ENCODE measurements at places on chromosomes 7 and 10.

- no peak for DNase-seq
- H3K27me3 ChIP-seq, result peaks cover 28% of the 10 kb centered on the region
- H3K4me1 ChIP-seq, result no peaks in the 10 kb centered on the region
- no peak overlapping the region for H3K4me3 ChIP-seq
- no peak overlapping the region for H3K27ac ChIP-seq
- H3K36me3 ChIP-seq, result no peaks in the 10 kb centered on the region
Observed at GRCh38 chr7:157601530-157601929, 264.7 kb downstream of the DNAJB6 start.

DNA sequence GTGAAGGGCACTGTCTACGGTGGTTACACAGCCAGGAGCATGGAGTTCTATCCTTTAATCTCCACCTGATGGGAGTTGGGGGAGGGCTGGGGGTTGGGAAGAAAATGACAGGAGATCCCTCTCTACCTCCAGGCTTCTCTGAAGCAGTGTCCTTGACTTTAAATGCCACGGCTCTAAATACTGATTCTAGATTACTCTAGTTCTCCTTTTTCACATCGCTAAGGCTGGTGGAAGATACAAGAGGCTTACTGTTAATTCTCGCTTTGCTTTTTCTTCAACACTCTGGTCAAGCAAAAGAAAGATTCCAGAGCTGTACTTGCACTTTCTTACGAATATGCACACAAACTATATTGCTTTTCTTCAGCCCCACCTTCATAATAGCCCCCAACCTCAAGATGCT, 30.5 kb downstream of the ARL3 start:
- H3K27me3 ChIP-seq, result no peaks in the 10 kb centered on the region
- H3K36me3 ChIP-seq, result no peaks in the 10 kb centered on the region
- no peak overlapping the region for H3K27ac ChIP-seq
- no peak for DNase-seq
- peaks cover 10% of the 10 kb centered on the region for H3K4me1 ChIP-seq
- no peak overlapping the region for H3K4me3 ChIP-seq

DNA sequence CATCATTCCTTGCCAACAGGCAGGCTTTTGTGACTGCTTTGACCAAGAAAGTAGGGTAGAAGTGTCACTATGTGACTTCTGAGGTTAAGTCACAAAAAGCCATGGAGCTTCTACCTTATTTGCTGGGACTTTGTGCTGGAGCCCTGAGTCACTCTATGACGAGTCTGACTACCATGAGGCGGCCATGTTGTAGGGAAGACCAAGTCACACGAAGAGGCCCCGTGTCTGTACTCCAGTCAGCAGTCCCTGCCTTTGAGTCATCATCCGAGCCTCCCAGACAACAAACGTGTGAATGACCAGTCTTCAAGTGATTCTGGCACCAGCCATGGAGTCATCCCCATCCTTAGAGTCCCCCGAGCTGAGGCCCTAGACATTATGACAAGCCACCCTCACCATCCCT, 3.5 kb upstream of the MYL10 start:
- no peak overlapping the region for H3K4me3 ChIP-seq
- DNase-seq, result no peak
- H3K4me1 ChIP-seq, result no peaks in the 10 kb centered on the region
- H3K27ac ChIP-seq, result no peak overlapping the region

GRCh38 chr7:138208142-138208570, 131.9 kb downstream of the AKR1D1 start:
- DNase-seq, result no peak
- H3K4me1 ChIP-seq, result no peaks in the 10 kb centered on the region
- H3K4me3 ChIP-seq, result no peak overlapping the region
- peaks cover 4% of the 10 kb centered on the region for H3K27me3 ChIP-seq

GRCh38 chr7:8068892-8069686, 100.5 kb downstream of the GLCCI1 start:
- DNase-seq, result no peak
- no peak overlapping the region for H3K27ac ChIP-seq
- peaks cover 11% of the 10 kb centered on the region for H3K36me3 ChIP-seq
- H3K27me3 ChIP-seq, result no peaks in the 10 kb centered on the region
- no peak overlapping the region for H3K4me3 ChIP-seq

DNA sequence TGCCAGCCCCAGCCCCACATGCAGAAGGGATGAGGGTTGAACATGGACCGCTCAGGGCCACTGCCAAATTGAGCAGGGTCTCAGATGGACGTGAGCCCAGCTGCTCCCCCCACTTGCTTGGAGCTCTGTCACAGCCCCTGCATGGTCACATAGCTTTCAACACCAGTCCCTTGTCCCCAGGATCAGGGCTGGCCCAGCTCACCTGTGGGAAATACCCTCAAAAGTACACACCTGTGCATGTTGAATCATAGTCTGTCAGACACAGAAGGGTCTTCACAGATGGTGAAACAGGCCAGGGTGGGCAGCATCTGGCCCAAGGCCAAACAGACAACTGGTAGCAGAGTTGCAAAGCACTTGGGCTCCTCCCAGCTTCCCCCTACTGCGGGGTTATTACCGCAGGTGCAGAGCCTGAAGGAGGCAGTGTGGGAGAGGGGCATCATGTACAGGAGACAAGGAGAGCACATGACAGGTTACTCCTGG, 77.6 kb upstream of the UNC5B start:
- H3K36me3 ChIP-seq, result no peaks in the 10 kb centered on the region
- no peak overlapping the region for H3K4me3 ChIP-seq
- DNase-seq, result no peak
- H3K27me3 ChIP-seq, result no peaks in the 10 kb centered on the region
- no peaks in the 10 kb centered on the region for H3K4me1 ChIP-seq

GRCh38 chr10:1050145-1050544, 1.2 kb upstream of the IDI1 start:
- no peak for DNase-seq
- H3K4me1 ChIP-seq, result peaks cover 40% of the 10 kb centered on the region

DNA sequence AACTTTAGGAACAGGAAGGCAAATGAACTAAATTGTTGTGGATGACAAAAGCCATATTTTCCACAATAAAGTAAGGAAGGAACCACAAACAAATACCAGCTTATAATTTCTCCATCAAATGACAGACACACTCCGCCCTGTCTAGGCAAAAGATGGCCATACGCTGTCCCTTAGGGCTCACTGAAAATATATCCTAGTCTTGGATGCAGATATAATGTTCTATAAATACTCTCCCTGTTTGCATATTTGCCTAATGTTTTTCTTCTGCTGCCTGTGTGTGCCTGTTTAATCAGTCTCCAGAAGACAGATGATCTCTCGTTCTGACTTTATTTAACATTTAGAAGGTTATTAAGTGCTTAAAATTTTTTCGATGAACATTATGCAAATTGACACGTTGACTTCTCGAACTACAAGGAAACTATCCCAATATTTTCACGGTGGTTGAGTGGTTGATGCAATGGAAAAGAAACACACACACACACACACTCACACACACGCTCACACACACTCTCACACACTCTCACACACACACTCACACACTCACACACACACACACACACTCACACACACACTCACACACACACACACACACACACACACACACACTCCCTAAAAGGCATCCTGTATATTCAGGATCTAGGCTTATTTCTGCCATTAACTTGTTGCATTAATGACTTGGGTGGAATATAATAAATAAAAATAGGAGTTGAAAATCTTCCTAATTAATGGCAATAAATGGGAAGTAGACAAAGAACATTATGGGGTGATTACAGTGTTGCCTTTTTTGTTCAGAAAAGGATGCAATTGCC, 297.1 kb downstream of the PRPF18 start:
- no peaks in the 10 kb centered on the region for H3K4me1 ChIP-seq
- H3K27me3 ChIP-seq, result peaks cover 4% of the 10 kb centered on the region
- H3K27ac ChIP-seq, result no peak overlapping the region
- H3K4me3 ChIP-seq, result no peak overlapping the region
- no peak for DNase-seq
- H3K36me3 ChIP-seq, result no peaks in the 10 kb centered on the region

- no peak overlapping the region for H3K4me3 ChIP-seq
Observed at GRCh38 chr7:137878333-137878961, 31.7 kb upstream of the DGKI start.

- no peaks in the 10 kb centered on the region for H3K36me3 ChIP-seq
- no peaks in the 10 kb centered on the region for H3K4me1 ChIP-seq
- H3K27ac ChIP-seq, result no peak overlapping the region
- DNase-seq, result no peak
- no peak overlapping the region for H3K4me3 ChIP-seq
Observed at GRCh38 chr10:2852574-2853323, 214.6 kb upstream of the PFKP start.

- no peak overlapping the region for H3K27ac ChIP-seq
- no peak overlapping the region for H3K4me3 ChIP-seq
- no peaks in the 10 kb centered on the region for H3K4me1 ChIP-seq
- H3K27me3 ChIP-seq, result no peaks in the 10 kb centered on the region
Observed at GRCh38 chr7:552868-553635, 33.4 kb upstream of the PDGFA start.

DNA sequence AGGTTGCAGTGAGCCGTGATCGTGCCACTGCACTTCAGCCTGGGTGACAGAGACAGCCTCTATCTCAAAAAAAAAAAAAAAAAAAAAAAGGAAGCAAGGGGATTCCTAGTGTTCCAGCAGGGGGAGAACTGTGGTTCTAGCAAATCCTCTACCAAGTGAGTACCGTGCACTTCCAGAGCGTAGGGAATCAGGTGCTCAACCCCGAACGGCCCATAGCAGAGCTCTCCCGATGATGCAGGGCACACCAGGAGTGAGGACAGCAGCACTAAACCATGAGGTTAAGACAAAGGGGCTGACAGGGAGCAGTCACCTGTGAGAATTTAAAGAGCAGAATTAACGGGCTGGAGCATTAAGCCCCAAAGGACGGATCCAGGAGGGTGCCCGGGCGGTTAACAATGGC, 173.6 kb downstream of the PTPRN2 start:
- no peak overlapping the region for H3K27ac ChIP-seq
- peaks cover 22% of the 10 kb centered on the region for H3K27me3 ChIP-seq
- no peaks in the 10 kb centered on the region for H3K36me3 ChIP-seq
- no peak overlapping the region for H3K4me3 ChIP-seq

GRCh38 chr10:71644307-71645180, 75.0 kb downstream of the C10orf105 start:
- H3K27ac ChIP-seq, result no peak overlapping the region
- no peak for DNase-seq
- no peaks in the 10 kb centered on the region for H3K4me1 ChIP-seq
- peaks cover 5% of the 10 kb centered on the region for H3K27me3 ChIP-seq

- H3K27ac ChIP-seq, result no peak overlapping the region
- no peak for DNase-seq
- no peaks in the 10 kb centered on the region for H3K36me3 ChIP-seq
Observed at GRCh38 chr7:94357076-94357475, 37.6 kb upstream of the COL1A2 start.

- H3K27me3 ChIP-seq, result peaks cover 4% of the 10 kb centered on the region
- DNase-seq, result no peak
- no peak overlapping the region for H3K4me3 ChIP-seq
- H3K36me3 ChIP-seq, result no peaks in the 10 kb centered on the region
- H3K4me1 ChIP-seq, result no peaks in the 10 kb centered on the region
Observed at GRCh38 chr10:103835096-103836050, 20.0 kb downstream of the SH3PXD2A start.

- peaks cover 11% of the 10 kb centered on the region for H3K36me3 ChIP-seq
- DNase-seq, result peak; percentile 6
- peak overlapping the region; percentile 81 for H3K4me3 ChIP-seq
Observed at GRCh38 chr7:22855049-22855392, 32.4 kb upstream of the TOMM7 start.

DNA sequence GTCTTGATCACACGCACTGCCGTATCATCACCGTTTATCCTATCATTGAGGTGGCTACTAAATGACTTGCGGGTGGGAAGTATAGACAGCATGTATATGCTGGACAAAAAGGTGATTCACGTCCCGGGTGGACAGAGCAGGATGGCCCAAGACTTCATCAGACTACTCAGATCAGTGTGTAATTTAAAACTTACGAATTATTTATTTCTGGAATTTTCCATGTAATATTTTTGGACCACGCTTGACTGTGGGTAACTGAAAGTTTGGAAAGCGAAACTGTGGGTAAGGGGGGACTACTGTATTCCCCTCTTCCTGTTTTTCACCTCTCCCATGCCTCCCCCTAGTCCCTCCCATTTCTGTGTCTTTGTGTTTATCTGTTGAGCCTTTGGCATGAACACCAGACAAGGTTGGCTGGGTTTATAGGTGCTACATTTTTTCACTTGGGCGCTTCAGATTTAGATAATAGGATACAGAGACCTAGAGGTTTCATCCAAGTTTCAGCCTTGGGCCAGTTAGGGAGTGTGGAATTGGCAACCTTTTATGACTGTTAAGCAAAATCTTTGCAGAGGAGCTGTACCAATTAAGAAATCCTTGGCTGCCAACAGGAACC, 55.8 kb downstream of the RBM20 start:
- no peak overlapping the region for H3K4me3 ChIP-seq
- peaks cover 4% of the 10 kb centered on the region for H3K27me3 ChIP-seq
- H3K36me3 ChIP-seq, result no peaks in the 10 kb centered on the region
- no peak overlapping the region for H3K27ac ChIP-seq
- no peak for DNase-seq
- H3K4me1 ChIP-seq, result no peaks in the 10 kb centered on the region

DNA sequence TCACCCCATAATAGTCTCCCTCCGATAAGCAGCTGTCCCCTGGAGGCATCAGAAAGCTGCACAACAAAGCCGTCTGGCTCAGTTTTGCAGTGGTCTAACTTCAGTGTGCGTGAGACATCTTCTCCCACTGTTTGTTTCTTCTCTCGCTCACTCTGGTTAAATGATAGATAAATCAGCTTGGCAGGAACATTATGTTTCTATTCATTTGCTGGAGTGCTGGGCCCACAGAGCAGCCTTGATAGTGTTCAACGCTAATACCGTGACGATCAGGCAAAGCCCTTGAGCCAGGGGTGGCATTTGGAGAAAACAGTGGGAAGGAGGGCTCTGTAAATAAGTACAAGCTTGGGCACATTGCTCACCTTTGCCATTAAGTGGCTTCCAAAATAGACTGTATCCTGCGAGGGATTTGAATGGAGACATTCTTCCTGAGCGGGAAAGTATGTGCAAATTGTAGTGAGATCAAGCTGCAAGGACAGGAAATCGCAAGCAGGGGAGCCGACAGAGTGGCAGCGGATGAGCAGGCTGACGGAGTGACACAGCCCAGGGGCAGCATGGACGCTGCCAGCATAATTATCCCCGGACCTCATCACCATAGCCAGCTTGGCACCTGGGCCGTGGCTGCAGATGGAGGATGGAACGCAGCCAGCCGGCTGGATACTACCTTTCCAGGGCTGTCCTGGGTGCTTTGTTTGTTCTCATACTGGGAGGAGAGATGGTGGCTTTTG, 256.8 kb upstream of the FZD8 start:
- no peak for DNase-seq
- H3K27me3 ChIP-seq, result no peaks in the 10 kb centered on the region
- no peak overlapping the region for H3K27ac ChIP-seq
- H3K4me1 ChIP-seq, result no peaks in the 10 kb centered on the region
- H3K36me3 ChIP-seq, result no peaks in the 10 kb centered on the region

GRCh38 chr7:118839515-118839914, 615.0 kb downstream of the ANKRD7 start:
- H3K4me1 ChIP-seq, result no peaks in the 10 kb centered on the region
- no peaks in the 10 kb centered on the region for H3K27me3 ChIP-seq
- no peak overlapping the region for H3K4me3 ChIP-seq
- no peak overlapping the region for H3K27ac ChIP-seq
- no peaks in the 10 kb centered on the region for H3K36me3 ChIP-seq
- no peak for DNase-seq

- H3K27me3 ChIP-seq, result no peaks in the 10 kb centered on the region
- H3K27ac ChIP-seq, result no peak overlapping the region
- peaks cover 5% of the 10 kb centered on the region for H3K36me3 ChIP-seq
- no peaks in the 10 kb centered on the region for H3K4me1 ChIP-seq
Observed at GRCh38 chr10:98396096-98397063, 18.6 kb downstream of the PYROXD2 start.

GRCh38 chr10:1596482-1597099, 140.7 kb downstream of the ADARB2 start:
- no peak for DNase-seq
- H3K4me3 ChIP-seq, result no peak overlapping the region
- no peak overlapping the region for H3K27ac ChIP-seq
- peaks cover 13% of the 10 kb centered on the region for H3K27me3 ChIP-seq

GRCh38 chr7:55022002-55022985, 3.5 kb downstream of the EGFR start:
- H3K27ac ChIP-seq, result no peak overlapping the region

Data from T-cell (primary cell).